ENCODE measurements at places on chromosomes 2 and 18.

- no peak for DNase-seq
These were observed at the start of gene SLC38A11 for GRCh38 chr2:164954954-164955701. Gene SLC38A11, minus strand, starts transcription at chr2:164955525. Its CDS starts 278 bp downstream, at chr2:164955247.

- DNase-seq = no peak
These were observed 14.5 kb downstream of the SH3BP4 start for GRCh38 chr2:234966340-234966739.

DNA sequence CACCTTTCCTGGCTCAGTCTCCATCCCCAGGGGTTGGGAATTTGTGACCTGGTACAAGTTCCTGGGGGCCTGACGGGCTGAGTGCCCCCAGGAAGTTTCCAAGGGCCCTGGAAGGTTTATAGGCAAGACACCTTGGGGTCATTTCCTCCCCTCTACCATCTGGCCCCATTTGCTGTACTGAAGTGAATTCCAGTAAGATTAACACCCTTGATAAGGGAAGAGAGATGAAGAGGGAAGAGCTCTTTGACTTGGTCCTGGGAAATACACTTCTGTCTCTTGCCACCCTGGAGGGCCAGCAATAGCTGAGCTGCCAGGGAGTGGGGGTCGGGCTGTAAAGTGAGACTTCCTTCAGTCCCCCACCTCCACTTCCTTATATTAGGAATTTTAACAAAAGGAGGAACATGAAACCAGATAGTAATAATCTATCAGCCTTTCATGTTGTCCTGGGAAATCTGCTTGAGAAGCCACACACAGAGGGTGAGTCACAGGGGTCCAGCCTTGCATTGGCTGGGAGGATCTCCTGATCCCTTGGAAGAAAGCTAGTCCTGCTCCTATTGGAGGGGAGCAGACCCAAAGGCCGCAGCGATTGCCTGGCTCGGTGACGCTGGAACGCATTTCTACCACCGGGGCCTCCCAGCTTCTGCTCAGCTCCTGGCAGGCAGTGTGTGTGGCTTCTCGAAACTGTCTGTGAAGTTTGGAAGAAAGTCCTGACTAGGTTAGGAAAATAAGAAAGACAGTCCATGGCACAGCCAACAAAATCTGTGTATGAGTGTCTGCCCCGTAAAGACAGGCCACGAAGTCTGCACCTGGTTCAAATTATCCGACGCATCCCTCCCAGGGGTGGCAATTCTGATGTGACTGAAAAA, 87.3 kb downstream of the ACAA2 start:
- peak; percentile 94 for DNase-seq

DNA sequence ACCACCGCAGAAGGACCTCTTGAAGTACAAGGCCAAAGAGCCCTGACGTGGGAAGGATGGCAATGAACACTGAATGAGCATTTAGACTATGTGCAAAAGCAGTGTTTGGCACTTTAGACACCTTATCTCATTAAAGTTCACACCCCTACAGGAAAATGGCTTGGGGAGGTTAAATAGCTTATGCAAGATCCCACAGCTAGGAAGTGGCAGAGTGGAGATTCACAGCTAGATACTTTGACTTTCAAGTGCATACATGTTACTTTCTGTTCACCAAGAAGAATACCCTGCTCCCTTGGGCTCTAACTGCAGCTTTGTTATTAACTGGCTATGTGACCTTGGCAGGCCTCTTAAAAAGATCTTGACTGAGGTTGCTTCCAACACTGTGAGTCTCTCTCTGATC, 58.2 kb downstream of the ICOS start:
- DNase-seq = no peak

GRCh38 chr2:100902817-100903405, 83.0 kb downstream of the NPAS2 start:
- DNase-seq = peak; percentile 97

DNA sequence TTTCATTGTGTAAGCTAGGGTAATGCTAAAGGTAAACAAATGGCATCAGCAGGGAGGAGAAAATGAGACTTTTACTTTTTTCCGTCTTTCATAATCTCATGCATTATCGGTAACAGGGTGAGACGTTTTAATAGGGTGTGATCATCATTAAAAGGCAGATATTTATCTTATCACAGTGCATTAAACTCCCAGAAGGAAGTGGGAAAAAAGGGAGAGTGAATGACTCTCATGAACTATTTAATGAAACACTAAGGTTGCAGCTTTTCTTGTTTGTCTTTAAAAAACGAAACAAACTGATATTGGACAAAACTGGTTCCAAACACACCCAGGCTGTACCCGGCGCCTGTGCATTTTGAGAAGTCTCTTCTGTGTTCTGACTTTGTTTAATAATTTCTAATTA, 1936.8 kb upstream of the PIK3C3 start:
- no peak for DNase-seq

- no peak for DNase-seq
These were observed 80.2 kb upstream of the SNTG2 start for GRCh38 chr2:870426-870825.

- DNase-seq = no peak
These were observed 50.4 kb downstream of the SPATS2L start for GRCh38 chr2:200356857-200357384.

DNA sequence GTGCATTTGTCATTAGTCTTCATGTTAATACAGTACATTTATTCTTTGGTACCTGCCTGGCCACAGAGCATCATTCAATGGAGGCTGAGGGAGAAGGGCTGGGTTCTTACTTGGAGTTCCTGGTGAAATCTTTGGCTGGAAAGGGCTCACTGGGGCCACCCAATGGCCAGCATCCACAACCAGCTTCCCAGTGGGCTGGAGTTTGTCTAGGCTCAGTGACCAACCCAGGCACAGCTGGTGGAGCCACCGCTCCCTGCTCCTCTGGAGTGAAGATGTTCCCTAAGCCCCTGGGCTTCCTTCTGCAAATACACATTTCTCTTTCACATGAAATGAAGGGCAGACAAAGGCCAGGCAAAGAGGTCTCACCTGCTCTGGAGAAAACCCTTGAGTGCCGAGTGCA, 34.4 kb downstream of the EHD3 start:
- no peak for DNase-seq

DNA sequence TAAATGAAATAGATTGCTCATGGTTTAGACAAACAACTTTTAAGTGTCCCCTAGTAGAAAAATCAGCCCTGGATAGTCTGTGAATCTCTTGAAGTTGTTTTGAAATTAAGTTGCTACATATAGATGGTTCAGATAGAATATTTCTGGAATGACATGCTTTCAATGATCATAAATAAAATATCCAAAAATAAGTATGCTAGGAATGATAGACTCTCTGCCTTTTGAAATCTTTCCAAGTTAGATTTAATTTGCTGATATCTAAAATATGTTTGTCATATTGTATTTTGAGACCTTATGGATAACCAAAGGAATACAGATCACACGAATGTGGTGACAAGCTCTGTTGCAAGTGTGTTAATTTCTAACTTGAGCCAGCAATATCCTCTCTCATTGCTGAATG, 488.7 kb downstream of the THSD7B start:
- no peak for DNase-seq

GRCh38 chr2:47617523-47618271, 165.2 kb upstream of the MSH6 start:
- DNase-seq = no peak

- DNase-seq = no peak
These were observed 34.8 kb upstream of the TMEM177 start for GRCh38 chr2:119644186-119644585.

Data from PC-9 (cell line).